Urinary bladder (tissue), 4 donors: ENCODE measurements at places on chromosomes 1 and 21. TPM values are rescaled to one million over a fixed set of nuclear protein-coding genes. Genes with fewer than 3 reads are reported as not detected.

Gene MKNK1
- total RNA-seq: 37.3 TPM

Gene COL9A2
- 8.7 TPM for total RNA-seq

Gene GJA9
- 0.16 TPM for total RNA-seq

Gene CD160
- total RNA-seq: 1.0 TPM

Gene ARHGEF16
- 3.3 TPM for total RNA-seq

Gene HMGCS2
- 11.6 TPM for total RNA-seq

Gene PDPN
- 19.1 TPM for total RNA-seq

Gene WNT9A
- total RNA-seq: 2.7 TPM

Gene TAS1R1
- not detected for total RNA-seq

Gene MNDA
- 9.0 TPM for total RNA-seq

Gene FBXO42
- 25.7 TPM for total RNA-seq

DNA sequence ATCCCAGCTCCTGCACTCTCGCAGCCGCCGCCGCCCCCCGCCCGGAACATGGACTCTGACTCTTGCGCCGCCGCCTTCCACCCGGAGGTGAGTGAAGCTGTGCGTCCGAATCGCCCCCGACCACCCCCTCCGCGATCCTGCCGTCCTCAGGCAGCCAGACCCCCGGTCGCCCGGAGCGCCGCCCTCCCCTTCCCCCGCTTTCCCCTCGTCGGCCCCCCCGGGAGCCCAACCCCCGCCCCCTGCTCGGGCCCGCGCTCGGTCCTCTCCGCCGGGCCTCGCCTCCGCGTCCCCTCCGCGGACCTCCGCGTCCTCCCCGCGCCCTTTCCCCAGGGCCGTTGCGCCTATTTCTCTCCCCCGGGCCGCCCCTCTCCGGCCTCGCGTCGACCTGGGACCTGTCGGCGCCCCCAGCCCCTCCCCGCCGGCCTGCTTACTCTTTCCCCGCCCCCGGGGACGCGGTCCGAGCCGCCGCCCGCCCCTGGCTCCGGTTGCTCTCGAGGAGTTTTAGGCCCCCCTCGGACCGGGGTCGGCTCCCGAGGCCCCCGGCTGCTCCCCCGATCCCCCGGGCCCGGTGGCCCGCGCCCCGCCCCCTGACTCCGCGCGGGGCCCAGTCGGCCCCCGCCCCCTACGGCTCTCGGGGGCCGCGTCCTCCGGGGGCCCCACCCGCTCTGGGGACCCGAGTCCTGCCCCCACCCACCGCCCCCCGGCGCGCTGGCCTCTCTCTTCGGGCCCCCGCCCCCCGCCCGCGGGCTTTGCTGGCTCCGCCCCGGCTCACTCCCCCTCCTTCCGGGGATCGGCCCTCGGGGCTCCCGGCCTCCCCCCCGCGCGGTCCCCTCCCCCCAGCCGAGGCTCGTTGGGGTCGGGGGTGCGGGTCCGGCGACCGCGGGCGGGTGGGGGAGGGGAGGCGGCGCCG lies 743 bp downstream of the PHF13 start:
- DNase-seq: no peak

GRCh38 chr1:214402613-214403083 lies 121.7 kb downstream of the SMYD2 start:
- DNase-seq: no peak

GRCh38 chr1:85660541-85660940 lies 47.7 kb downstream of the ZNHIT6 start:
- DNase-seq: no peak

- DNase-seq: no peak
Observed at GRCh38 chr1:157356601-157357000, 195.7 kb downstream of the FCRL5 start.

- no peak for DNase-seq
Observed at GRCh38 chr1:205988585-205988995, 14.6 kb downstream of the RAB7B start.

DNA sequence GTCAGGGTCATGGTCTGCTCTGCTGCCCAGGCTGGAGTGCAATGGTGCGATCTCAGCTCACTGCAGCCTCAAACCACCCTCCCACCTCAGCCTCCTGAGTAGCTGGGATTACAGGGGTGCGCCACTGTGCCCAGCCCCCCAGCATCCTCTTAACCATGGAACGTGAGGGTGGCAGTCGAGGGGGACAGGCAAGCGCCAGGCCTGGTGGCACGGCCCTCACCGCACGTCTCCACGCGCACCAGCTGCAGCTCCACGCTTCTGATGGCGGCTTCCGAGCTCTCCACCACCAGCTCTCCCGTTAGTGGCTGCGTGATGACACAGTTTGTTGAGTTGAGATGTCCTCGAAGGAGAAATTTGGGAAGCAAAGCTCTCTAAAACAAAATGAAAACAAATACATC lies 39.1 kb downstream of the VPS26C start:
- no peak for DNase-seq

DNA sequence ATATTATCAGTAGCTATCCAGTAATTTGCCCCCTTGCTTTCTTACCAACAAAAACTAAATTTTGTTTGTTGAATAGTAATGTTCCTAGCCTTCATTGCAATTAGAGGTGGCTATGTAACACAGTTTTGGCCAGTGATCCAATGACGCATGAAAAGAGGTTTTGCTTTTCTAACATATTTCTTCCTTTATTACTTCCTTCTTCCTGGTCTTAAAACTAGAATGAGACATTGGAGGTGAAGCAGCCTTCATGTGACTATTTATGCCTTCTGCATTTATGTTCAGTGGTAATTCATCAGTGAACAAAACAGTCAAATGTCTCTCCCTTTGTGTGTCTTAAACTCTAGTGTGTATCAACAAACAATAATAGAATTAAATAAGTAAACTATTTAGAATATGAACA lies 35.5 kb downstream of the LRIF1 start:
- no peak for DNase-seq

DNA sequence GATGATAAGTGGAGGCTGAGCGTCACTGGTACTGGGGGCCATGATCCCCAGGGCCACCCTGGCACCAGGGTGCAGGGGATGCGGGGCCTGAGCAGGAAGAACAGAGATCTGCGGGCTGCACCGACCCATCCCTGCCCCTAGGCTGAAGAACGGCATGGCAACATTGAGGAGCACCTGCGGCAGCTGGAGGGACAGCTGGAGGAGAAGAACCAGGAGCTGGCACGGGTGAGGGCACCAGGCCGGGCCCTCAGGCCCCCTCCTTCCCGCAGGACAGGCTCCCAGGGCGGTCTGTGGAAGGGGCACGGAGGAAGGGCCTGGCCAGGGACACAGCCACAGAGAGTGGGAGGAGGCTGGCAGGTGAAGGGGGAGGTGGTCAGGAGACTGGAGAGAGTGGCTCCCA lies 21.8 kb downstream of the PPFIA4 start:
- DNase-seq: no peak

GRCh38 chr21:25118648-25119047 lies 488.6 kb downstream of the MRPL39 start:
- DNase-seq: no peak

DNA sequence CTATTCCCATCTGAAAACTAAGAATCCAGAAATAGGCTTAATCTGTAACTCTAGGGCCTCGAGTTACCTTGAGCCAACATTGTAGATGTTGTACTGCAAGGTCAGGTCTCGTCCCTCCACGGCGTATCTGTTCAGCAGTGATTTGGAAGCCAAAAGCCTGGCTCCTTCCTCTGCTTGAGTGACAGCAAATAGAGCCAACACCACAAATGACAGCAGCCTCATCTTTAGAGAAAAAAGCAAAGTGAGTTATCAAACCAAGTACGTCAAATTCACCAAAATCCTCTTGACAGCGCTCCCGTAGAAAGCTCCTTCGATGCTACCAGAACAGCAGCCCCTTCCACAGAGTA lies 832 bp downstream of the SSR2 start:
- DNase-seq: no peak

DNA sequence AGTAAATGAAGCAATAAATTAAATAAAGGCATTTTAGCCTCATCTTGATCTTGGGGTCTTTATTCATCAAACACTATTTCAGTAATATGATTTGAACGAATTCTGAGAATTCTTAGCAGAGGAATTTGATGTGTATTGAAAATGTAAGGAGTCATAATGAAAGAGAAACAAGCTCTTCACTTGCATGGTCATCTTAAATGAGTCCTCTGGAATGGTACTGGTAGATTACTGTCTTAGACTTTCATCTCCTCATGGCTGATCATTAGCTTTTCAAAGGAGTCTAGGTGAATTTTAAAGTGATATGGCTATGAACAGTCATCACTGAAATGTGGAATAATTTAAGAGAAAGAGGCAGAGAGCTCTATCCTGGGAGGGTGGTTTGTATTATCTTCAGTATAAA lies 30.0 kb downstream of the PRRC2C start:
- DNase-seq: no peak

- DNase-seq: no peak
Observed at GRCh38 chr1:207828046-207828445, 76.2 kb downstream of the CD46 start.

- DNase-seq: no peak
Observed at GRCh38 chr21:14523234-14523633, 22.9 kb downstream of the SAMSN1 start.

- DNase-seq: no peak
Observed at GRCh38 chr1:159005161-159005560, 4.5 kb upstream of the IFI16 start.

DNA sequence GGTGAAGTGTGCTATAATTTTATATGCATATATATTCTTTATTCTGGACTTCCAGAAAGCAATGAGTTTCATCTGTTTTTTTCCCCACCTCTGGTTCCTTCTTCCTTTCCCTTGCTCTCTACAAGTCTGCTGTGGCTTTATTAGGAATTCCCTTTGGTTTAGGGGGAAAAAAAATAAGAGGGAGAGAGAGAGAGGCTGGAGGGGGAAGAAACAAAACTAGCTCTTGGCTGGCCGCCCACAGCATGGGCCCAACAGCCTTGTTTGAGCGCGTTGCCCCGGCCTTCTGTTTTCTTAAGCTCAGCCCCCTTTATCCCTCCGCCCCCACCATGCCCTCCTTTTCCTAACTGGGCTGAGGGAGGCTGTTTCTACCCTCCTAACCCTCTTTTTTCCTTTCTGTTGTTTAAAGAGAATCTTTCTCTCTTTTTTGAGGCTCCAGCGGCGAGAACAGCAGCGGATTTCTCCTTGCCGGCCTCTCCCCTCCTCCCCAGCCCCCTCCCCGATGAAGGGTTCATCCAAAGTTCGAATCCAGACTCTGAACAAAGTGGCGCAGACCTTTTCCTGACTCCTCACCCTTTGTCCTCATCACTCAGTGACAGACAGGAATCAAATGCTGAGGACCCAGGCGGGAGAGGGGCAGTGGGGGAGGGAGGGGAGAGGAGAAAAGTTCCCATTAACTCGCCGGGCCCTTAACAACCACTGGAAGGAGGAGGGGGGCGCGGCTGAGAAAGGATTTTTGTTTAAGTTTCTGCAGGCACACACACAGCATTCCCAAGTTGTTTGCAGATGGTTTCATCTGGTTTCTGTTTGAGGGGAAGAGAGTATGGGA lies 29.7 kb downstream of the PBX1 start:
- peak; percentile 89 for DNase-seq

GRCh38 chr1:209675565-209676154 lies 448 bp downstream of the G0S2 start:
- DNase-seq: no peak
